ENCODE measurements at places on chromosomes 5 and 9.

- DNase-seq = no peak
Observed at GRCh38 chr5:171010086-171010485, 148.3 kb downstream of the RANBP17 start.

DNA sequence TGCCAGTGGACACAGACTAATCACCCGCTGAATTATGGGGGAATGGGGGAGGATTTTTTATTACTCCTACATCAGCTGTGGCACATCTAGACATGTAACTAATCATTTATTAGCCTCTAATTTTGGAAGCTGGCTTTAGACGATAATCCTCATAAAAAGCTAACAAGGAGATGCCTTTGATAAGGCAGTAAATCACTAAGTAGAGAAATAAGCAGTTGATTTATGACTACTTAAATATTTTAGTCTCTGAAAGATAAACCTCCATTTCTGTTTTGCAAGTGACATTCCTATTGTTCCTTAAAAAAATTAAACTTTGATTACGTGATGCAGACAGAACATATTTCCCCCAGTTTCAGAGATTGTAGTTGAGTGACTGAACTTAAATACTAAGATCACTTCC lies 206.4 kb upstream of the CDKN2B start:
- no peak for DNase-seq

GRCh38 chr5:163410505-163410904 lies 26.9 kb upstream of the CCNG1 start:
- no peak for DNase-seq

- DNase-seq = no peak
Observed at GRCh38 chr5:76607353-76607871, 15.8 kb downstream of the F2RL2 start.

DNA sequence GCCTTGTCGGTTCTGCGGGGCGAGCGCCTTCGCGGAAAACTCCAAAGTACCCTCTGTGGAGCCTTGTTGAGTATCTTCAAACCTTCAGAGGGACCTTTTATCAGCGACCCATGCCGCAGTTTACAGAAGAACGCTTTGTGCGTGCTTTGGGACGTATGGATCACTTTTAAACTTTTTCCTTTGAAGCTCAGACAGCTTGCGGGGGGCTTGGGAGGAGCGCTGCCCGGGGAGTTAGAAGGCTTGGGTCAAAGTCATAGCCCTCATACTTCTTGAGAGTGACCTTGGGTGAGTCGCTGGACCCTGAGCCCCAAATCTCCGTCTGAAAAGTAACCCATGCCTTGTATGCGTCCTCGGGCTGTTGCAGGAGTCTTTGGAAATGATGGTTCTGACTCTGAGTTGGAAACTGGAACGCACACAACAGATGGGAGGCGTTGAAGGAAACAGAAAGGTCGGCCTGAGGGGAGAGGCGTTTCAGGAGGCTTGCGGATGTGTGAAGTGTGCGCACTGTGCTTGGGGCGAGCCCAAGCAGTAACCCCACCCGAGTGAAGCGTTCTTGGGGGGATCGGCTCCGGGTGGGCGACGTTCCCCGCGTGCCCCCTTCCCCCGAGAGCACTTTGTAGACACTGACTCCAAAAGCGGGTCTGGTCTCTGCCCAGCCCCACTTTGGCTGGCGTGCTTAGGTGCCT lies 661 bp upstream of the SLC25A51 start:
- DNase-seq = no peak

GRCh38 chr5:69293882-69294281 lies 38.7 kb downstream of the CCDC125 start:
- no peak for DNase-seq

GRCh38 chr9:12680757-12681156 lies 12.4 kb upstream of the TYRP1 start:
- no peak for DNase-seq
